Pancreas (tissue), 10 donors: ENCODE measurements at places on chromosomes 1 and 21.

DNA sequence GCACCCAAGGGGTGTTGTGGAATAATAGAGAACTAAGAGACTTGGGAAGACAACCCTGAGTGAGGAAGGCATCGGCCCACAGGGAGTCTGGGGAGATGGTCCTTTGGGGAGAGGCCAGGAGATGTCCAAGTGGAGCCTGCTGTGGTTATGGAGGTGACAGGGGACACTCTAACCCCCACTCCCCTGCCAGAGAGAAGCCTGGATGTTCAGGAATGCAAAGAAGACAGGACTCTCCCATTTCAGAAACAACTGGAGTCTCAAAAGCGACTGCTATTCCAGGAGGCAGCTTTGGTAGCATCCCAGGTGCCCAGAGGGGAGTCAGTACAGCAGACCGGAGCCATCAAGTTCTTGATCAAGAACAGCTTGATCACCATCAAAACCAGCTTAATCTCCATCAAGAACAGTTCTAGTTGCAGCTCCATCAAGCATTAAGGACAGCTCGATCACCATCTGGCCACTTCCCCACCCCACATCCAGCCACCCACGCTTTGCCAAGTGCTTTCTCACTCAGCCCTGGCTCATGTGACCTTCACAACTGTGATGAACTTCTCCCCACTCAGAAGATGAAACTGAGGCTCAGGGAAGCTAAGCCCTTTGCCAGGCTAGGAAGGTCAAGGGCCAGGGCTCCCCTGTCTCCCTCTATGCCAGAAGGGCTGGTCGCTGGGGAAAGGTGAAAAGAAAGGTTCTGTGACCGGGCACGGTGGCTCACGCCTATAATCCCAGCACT, 743 bp downstream of the CD52 start:
- no peak for DNase-seq

GRCh38 chr21:37281579-37281978, 14.4 kb upstream of the VPS26C start:
- DNase-seq: no peak

DNA sequence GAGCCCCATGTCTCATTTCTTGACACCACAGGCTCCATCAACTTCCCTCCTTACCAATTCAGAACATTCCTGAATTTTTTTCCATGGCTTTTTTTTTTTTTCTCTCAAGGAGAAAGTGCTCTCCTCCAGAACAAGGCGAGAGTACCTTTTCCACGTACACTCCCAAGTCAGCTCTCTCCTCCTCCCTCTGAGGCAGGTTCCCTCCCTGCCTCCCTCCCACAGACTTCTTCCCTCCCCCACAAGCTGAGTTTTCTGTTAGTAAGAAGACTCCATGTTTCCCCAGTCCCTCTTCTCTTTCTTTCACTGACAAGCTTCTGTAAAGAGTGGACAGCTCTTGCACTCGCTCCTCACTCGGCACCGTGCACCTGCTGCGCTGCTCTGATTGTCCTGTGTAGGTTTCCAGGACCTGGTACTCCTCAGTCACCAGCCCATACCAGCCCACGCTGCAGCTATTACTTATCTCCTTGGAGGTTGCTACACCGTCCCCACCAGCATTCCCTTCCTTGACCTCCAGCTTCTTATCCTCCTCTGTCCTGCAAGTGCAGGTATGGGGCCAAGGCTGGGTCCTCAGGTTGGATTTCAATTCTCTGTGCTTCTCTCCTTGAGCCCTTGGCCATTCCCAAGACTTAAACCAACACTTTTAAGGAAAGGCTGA, 3.8 kb downstream of the TRAF5 start:
- DNase-seq: no peak

DNA sequence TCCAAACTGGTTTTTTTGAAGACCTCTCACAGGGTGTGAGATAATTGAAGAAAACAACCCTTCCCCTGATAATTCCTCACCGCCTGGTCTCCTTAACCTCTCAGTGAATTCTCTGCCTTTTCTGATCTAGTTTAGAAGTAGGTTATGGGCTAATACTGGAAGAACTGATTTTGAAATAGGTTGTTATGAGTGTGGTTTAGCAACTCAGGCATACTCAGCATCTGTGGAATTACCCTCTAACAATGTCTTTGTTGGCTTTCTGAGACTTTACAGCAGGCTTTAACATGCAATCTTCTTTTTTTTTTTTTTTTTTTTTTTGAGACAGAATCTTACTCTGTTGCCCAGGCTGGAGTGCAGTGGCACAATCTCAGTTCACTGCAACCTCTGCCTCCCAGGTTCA, 10.3 kb upstream of the PLD5 start:
- no peak for DNase-seq

GRCh38 chr1:18734001-18734400, 103.4 kb downstream of the PAX7 start:
- DNase-seq: no peak

DNA sequence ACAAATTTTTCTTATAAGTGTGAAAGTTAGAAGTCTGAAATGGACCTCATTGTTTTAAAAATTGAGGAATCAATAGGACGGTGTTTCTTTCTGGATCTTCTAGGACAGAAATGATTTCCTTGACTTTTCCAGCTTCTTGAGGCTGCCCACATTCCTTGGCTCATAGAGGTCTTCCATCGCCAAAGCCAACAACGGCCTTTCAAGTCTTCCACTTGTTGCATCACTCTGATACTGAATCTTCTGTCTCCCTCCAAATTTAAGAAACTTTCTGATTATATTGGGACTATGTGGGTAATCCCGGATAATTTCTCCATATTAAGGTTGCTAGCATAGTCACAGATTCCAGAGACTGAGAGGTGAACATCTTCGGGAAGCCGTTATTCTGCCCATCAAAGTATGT, 595.4 kb upstream of the ADAMTS5 start:
- no peak for DNase-seq

- no peak for DNase-seq
Observed at GRCh38 chr1:119569095-119569494, 62.1 kb downstream of the HSD3B1 start.

- no peak for DNase-seq
Observed at GRCh38 chr1:199821029-199821779, 206.3 kb upstream of the NR5A2 start.

- no peak for DNase-seq
Observed at GRCh38 chr1:23463286-23463685, 20.7 kb downstream of the ASAP3 start.

- DNase-seq: peak; percentile 72
Observed at GRCh38 chr1:16922885-16923431, 1.2 kb downstream of the CROCC start.

DNA sequence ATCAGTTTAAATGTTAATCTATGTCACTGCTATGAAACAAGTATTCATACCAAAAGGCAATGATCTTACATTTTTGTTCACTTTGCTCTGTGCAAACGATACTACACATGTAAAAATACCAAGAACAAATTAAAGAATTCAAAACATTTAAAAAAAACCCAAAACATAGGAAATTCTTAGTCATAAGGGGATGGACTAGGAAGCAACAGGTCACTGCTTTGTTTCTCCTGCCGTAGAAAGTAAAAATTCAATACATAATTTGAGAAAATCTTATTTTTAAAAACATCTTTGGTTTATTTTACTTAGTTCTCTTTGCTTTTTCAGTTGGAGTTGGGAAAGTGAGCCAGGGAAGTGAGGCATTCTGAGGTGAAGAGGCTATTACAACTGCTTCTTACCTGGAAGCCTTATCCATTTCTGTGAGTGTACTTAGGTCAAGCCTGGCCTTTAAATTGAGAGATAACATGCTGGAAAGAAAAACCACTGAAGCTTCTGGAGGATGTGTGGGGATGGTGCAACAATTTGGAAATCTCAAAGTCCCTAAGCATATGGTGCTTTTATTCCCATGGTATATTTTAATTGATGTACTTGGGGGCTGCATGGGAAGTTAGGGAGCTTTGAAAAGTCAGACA, 183.5 kb downstream of the CDC42BPA start:
- DNase-seq: no peak

DNA sequence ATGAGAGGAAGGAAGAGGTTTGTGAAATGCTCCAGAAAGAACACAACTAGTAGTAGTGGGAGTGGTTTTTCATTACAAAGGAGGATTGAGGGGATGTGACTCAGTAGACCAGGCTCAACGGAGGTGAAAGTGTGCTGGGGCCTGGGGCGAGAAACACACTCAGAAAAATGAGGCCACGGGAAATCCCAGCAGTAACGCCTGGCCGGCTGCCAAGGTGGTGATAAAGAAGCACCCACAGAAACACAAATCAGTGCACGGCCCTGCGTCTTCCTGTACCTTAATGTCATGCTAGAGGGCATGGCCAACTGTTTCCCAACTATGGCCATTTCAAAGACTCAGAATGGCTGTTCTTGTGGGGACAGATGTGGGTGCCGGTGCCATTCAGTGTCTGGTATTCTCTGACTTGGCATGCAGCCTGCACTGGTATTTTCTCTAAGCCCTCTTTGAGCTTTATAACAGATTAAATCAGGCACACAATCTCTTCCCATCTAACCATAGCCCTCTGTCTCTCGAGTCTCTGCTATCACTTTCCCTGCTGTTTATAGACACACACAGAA, 38.2 kb downstream of the URB2 start:
- no peak for DNase-seq

DNA sequence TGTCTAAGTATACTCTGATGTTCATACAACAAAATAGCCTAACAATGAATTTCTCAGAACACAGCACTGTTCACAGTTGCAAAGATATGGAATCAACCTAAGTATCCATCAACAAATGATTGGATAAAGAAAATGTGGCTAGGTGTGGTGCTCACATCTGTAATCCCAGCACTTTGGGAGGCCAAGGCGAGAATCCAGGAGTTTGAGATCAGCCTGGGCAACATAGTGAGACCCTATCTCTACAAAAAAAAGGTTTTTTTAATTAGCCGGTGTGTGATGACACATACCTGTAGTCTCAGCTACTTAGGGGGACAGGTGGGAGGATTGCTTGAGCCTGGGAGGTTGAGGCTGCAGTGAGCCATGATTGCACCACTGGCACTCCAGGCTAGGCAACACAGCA, 10.7 kb downstream of the IFNAR2 start:
- no peak for DNase-seq

GRCh38 chr21:33899199-33899598, 16.4 kb downstream of the ATP5PO start:
- no peak for DNase-seq

DNA sequence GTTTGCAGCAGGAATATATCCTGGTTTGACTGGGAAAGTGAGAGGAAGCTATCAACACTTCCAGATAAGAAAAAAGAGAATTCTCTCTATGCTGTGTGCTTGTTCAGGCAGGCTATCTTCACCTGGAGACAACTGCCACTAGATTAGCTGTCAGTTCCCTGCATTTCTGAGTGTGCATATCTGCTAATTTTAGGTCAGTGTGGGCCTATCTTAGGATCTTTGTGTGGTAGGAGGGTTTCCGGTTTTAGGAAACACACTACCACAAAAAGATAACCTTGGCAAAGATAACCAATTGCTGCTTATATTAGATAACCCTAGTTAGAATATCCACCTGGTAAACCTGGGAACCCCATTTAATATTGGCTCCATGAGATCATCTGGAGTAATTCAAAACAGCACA, 22.5 kb upstream of the GBP5 start:
- DNase-seq: no peak

DNA sequence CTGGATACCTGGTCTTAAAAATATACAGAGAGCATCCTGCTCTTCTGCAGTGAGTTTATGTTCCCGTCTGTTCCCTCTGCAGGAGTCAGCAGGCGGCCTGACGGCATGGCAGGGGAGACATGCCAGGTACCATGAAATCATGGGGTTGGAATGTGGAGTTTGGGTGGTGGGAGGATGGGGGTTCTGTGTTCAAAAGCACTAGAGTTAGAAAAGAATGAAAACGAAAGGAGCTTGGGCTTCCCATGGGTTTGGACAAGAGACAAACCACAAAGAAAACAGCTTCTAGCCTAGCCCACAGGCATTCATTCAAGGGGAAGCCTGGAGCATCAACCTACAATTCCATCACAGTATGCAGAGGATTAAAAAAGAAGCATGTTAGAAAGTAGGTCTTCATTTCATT, 59.9 kb downstream of the WARS2 start:
- DNase-seq: peak; percentile 19

- DNase-seq: no peak
Observed at GRCh38 chr1:228207851-228208821, at the start of gene OBSCN. TSS of gene OBSCN (plus strand) at chr1:228208044. CDS start at chr1:228211784, 3,740 bp downstream.

DNA sequence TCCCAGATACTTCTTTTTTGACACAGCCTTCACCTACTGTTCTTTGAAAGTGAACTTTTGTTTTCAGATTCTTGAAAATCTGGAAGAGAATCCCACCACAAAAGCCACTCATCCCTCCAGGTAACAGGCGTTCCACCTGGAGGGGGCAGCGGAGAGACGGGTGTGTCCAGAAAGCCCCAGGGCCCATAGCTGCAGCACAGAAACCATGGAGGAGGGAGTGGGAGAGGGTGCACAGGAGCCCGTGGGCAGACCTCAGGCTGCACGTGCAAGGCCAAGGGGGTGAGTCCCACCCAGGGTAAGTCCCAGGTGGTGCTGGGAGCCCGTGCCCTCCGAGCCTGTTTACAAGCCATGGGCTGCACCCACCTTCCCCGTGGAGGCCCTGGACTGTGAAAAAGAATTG, 86.5 kb downstream of the PSMG1 start:
- no peak for DNase-seq

DNA sequence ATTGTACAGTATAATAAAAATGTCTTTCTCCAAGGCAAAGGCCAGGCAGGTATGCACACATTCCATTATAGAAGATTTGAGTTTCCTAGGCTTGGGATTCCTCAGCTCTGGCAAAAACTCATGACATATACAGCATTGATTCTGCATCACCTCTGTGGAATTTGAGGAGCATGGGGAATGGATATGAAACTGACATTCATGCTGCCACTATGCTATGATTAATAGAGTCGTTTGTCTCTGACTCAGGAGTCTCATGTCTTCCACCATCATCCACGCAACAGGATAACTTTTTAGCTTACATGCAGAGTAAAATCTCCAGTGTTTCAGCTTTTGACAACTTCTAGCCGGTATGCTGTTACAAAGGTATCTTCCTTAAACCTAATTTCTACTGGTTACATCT, 49.8 kb upstream of the ADORA3 start:
- DNase-seq: no peak

- no peak for DNase-seq
Observed at GRCh38 chr1:94228640-94229375, 8.6 kb downstream of the ARHGAP29 start.

GRCh38 chr1:6143395-6143794, 36.7 kb downstream of the CHD5 start:
- no peak for DNase-seq

- DNase-seq: no peak
Observed at GRCh38 chr21:31159808-31160207, 121.5 kb upstream of the KRTAP19-8 start.

DNA sequence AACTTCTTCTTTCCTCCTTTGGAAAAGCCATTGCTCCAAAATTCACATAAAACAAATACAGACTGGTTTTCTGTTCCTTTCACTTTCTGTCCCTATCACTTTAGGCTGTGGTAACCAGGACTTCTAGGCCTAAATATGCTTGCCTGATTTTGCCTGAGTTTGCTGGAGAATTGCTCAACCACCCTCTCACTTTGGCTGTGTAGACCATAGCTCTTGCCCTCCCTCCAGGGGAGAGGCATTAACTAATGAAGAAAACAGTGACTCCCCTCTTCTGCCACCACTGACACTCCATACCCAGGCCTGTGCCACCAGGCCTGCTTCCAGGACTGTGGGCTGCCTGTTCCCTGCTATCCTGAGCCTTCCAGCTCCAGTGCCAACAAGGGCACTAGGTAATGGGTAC, 163.5 kb downstream of the TOMM20 start:
- DNase-seq: no peak
